ENCODE measurements at places on chromosomes 3 and 15.

GRCh38 chr3:100297784-100298183, 36.8 kb upstream of the NIT2 start:
- peaks cover 74% of the 10 kb centered on the region for H3K36me3 ChIP-seq
- no peak overlapping the region for H3K4me3 ChIP-seq
- no peaks in the 10 kb centered on the region for H3K27me3 ChIP-seq
- DNase-seq, result no peak
- H3K4me1 ChIP-seq, result no peaks in the 10 kb centered on the region

- H3K4me1 ChIP-seq, result no peaks in the 10 kb centered on the region
- no peak overlapping the region for H3K4me3 ChIP-seq
- no peaks in the 10 kb centered on the region for H3K27me3 ChIP-seq
- peak overlapping the region; percentile 53 for H3K27ac ChIP-seq
- H3K36me3 ChIP-seq, result peaks cover 31% of the 10 kb centered on the region
Observed at GRCh38 chr3:123151251-123151705, 50.5 kb upstream of the SEC22A start.

GRCh38 chr15:52076889-52077781, 35.4 kb downstream of the BCL2L10 start:
- H3K36me3 ChIP-seq, result peaks cover 17% of the 10 kb centered on the region
- no peaks in the 10 kb centered on the region for H3K27me3 ChIP-seq
- H3K4me1 ChIP-seq, result peaks cover 43% of the 10 kb centered on the region
- peak overlapping the region; percentile 96 for H3K27ac ChIP-seq
- peak overlapping the region; percentile 53 for H3K4me3 ChIP-seq

GRCh38 chr15:68653031-68653635, 74.3 kb downstream of the CORO2B start:
- H3K27ac ChIP-seq, result no peak overlapping the region
- no peaks in the 10 kb centered on the region for H3K27me3 ChIP-seq
- H3K4me1 ChIP-seq, result no peaks in the 10 kb centered on the region
- H3K4me3 ChIP-seq, result no peak overlapping the region
- H3K36me3 ChIP-seq, result no peaks in the 10 kb centered on the region

DNA sequence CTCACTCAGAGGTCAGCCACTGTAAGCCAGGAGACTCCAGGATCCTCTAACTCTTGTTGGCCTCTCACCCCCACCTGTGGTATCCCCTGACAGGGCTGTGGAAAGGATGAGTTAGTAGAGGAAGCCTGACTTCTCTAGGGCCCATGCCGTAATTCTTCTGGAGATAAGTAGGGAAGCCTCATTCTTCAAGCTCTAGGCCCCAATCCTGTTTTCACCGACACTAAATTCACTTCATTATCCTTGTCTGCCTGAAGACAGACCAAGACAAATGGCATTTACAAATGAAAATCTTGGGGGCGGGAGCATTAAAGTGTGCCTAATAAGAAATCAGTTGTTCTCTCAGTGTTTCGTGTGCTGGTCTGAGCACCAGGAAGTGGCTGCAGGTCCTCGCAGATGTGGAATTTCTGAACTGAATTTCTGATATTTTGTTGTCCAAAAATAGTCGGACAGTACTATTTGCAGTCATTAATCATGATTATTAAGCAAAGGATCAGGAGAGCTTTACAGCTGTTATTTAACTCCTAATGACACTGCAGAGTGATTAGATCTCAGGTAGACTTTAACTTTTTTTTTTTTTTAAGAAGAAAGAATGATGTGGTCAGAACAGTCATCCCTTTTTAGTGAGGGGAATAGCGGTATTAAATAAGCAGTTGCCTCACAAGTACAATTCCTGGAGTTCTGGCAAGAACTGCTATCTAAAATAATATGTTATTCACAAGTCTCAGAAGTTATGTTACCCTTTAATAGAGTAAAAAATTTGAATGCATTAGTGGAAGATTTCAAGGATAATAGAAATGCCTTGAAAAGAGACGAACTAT, 58.4 kb downstream of the RBMS3 start:
- H3K36me3 ChIP-seq, result no peaks in the 10 kb centered on the region
- H3K27ac ChIP-seq, result no peak overlapping the region
- H3K27me3 ChIP-seq, result no peaks in the 10 kb centered on the region
- no peak overlapping the region for H3K4me3 ChIP-seq

DNA sequence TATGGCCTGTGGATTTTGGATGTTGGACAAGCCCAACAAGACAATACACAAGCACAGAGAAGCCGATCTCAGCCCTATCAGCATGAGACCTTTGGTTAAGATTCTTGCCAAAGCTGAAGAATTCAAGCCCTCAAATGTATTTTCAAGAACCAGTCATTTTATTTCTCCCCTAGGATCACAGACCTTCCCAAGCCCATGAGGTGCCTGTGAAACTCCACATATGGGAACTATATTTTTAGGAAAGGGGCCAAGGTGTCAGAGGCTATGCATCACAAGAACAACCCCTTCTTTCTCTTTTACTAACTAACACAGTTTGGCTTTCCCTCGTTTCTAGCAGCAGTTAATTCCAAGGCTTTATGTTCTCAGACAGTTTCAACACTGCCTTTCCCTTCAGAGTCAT, 364.5 kb downstream of the MAGI1 start:
- no peak overlapping the region for H3K4me3 ChIP-seq
- peaks cover 9% of the 10 kb centered on the region for H3K4me1 ChIP-seq

- H3K27ac ChIP-seq, result no peak overlapping the region
- DNase-seq, result no peak
- H3K27me3 ChIP-seq, result no peaks in the 10 kb centered on the region
- H3K4me3 ChIP-seq, result no peak overlapping the region
- peaks cover 67% of the 10 kb centered on the region for H3K36me3 ChIP-seq
Observed at GRCh38 chr3:45980229-45980813, 15.3 kb downstream of the FYCO1 start.

- no peaks in the 10 kb centered on the region for H3K36me3 ChIP-seq
- no peak overlapping the region for H3K27ac ChIP-seq
- H3K4me3 ChIP-seq, result no peak overlapping the region
- no peaks in the 10 kb centered on the region for H3K27me3 ChIP-seq
- DNase-seq, result peak; percentile 51
Observed at GRCh38 chr15:71397377-71397776, 282.1 kb downstream of the THSD4 start.

GRCh38 chr15:70505411-70505919, 257.9 kb downstream of the UACA start:
- no peaks in the 10 kb centered on the region for H3K27me3 ChIP-seq
- no peaks in the 10 kb centered on the region for H3K36me3 ChIP-seq
- H3K27ac ChIP-seq, result no peak overlapping the region
- H3K4me1 ChIP-seq, result peaks cover 46% of the 10 kb centered on the region
- DNase-seq, result peak; percentile 93
- H3K4me3 ChIP-seq, result no peak overlapping the region

- DNase-seq, result no peak
- H3K27ac ChIP-seq, result no peak overlapping the region
- no peaks in the 10 kb centered on the region for H3K4me1 ChIP-seq
- H3K36me3 ChIP-seq, result no peaks in the 10 kb centered on the region
- no peaks in the 10 kb centered on the region for H3K27me3 ChIP-seq
Observed at GRCh38 chr15:58405865-58406264, 25.9 kb upstream of the LIPC start.

DNA sequence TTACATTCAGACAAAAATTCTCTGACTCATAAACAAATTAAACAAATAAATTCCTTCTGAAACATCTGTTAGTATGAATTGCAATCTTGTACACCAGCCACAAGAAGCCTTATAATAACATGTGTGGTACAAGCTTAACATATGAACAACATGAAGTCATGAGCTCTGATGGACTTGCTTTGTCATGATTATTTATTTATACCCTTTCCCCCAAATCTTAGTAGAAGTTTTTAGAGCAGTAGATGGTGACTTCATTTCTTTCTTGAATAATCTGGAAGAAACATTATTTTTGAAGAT, 633.4 kb downstream of the EPHA3 start:
- no peaks in the 10 kb centered on the region for H3K4me1 ChIP-seq
- H3K4me3 ChIP-seq, result no peak overlapping the region
- peak; percentile 1 for DNase-seq
- H3K27me3 ChIP-seq, result peaks cover 13% of the 10 kb centered on the region
- no peaks in the 10 kb centered on the region for H3K36me3 ChIP-seq

DNA sequence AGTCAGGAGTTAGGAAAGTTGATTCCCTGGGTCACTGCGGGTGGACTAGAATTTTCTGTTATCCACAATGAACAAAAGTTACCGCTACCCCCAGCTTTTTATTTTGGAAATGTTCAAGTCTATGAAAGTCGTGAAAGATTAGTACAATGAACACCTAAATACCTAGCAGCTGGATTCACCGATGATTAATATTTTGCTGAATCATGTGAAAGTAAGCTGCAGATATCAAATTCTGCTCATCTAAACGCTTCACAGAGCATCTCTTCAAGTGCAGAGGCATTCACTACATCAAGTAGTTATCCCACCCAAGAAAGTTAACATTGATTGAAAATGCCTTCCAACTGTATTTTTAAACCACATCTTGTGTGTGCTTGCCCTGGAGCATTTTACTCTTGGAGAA, 729.0 kb upstream of the NR2F2 start:
- H3K36me3 ChIP-seq, result no peaks in the 10 kb centered on the region
- H3K4me1 ChIP-seq, result no peaks in the 10 kb centered on the region
- no peak for DNase-seq
- H3K27me3 ChIP-seq, result no peaks in the 10 kb centered on the region

DNA sequence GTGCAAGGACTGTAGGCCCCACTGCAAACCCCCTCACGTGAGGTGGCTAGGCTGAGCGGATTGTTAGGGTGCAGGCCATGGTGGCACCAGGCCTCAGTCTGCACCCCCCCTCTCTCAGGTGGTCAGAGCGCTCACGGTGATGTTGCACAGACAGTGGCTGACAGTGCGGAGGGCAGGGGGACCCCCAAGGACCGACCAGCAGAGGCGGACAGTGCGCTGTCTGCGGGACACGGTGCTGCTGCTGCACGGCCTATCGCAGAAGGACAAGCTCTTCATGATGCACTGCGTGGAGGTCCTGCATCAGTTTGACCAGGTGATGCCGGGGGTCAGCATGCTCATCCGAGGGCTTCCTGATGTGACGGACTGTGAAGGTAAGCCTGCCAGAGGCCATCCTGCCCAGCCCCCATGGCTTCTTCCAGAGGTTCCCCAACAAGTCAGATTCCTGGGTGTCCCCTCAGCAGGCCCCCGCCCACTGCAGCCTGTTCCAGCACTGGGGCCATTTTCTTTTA, 18.2 kb downstream of the ATRIP start:
- H3K36me3 ChIP-seq, result peaks cover 50% of the 10 kb centered on the region
- no peak for DNase-seq
- no peaks in the 10 kb centered on the region for H3K27me3 ChIP-seq
- H3K4me3 ChIP-seq, result no peak overlapping the region
- H3K27ac ChIP-seq, result peak overlapping the region; percentile 99

GRCh38 chr3:33019981-33020380, 68.5 kb downstream of the CCR4 start:
- H3K27me3 ChIP-seq, result no peaks in the 10 kb centered on the region
- DNase-seq, result no peak
- no peak overlapping the region for H3K27ac ChIP-seq
- H3K4me3 ChIP-seq, result no peak overlapping the region
- no peaks in the 10 kb centered on the region for H3K4me1 ChIP-seq

Data from MCF 10A (cell line).